Stimulated activated CD4-positive, alpha-beta T cell treated with anti-CD3 and anti-CD28 coated beads, TNF-alpha, amount 100 ng/mL, for 1 hour (primary cell): ENCODE measurements at places on chromosomes 7 and 10.

DNA sequence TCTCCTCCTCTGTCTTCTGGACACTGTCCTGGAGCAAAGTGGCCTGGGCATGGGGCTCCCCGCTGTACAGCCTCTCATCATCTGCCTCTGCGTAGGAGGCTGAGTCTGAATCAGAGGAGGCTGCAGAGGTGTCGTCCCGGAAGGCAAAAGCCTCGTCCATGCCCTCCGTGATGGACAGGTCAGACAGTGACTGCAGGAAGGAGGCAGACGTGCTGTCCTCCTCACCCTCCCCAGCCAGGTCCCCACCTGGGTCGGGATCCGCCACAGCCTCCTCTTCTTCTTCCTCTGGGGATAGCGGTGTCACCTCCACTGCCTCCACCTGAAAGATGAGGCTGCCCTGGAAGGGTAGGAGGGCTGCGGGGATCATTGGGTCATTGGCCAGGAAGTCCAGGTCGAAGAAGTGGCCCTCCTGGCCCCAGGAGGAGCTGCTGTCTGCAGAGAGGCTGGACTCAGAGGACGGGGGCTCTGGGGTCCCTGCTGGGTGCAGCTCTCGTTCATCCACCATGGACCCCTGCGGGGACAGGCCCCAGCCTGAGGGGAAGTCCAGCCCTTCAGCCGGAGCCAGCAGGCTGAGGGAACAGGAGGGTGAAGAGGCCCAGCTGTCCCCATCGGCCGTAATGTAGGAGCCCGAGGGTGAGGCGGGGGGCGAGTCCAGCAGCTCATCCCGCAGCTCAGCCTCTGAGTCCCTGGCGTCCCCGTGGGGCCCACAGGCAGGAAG, 3.7 kb downstream of the NACAD start:
- no peak for DNase-seq

GRCh38 chr10:74674927-74675326, 151.5 kb upstream of the KAT6B start:
- no peak for DNase-seq

DNA sequence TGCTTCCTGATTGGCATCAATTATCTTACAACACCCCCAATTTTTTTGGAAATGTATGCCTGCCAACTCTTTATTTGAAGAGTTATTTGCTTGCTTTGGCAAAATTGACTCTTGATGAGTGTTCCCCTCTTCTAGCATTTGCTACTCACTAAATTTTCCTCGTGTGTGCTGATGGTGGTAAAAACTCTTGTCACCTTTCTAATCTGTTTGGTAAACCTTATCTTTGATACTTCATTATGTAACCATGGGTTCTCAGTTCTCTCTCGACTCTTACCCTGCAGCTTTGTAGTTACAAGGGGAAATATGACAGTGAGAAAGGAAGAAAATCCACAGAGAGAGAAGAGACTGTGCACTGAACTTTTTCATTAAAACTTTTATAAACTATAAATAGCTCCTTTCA, 102.5 kb downstream of the CDK14 start:
- DNase-seq = no peak

DNA sequence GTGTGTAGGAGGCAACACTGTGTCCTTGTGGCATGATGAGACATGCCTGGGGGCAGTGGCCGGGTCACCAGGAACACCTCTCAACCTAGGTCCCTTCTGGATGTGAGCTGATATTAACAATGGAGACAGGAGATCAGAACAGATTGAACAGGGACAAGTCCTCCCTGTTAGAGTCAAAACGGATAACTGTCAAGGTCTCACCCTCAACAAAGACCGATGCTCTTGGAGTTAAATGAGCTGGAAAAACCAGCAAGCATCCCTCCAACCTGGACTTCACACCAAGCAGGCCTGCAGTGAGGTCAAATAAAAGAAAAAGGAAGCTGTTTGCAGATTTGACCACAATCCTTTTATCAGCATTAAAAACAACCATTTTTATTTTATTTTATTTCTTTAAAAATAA, 49.0 kb downstream of the SLIT1 start:
- DNase-seq = no peak

DNA sequence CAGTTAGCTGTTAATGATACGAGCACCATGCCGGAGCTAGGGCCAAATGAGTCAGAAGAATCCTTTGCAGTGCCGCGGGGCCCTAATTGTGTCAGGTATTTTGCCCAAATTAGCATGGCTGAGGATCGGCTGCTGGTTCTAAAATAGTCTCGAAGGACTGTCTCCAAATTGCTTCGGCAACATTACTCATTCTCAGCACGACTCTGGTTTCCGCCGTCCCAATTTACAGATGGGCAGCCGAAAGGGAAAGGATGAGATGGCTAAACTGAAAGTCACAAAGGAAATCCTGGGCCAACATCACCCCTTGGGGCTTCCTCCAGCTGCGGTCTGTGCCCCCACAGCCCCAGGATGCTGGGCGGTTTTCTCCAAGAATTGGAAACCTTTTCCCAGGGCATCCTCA, 351.4 kb downstream of the PAXIP1 start:
- DNase-seq = no peak

- no peak for DNase-seq
Measured at GRCh38 chr10:118458957-118459641, 117.0 kb upstream of the FAM204A start.

DNA sequence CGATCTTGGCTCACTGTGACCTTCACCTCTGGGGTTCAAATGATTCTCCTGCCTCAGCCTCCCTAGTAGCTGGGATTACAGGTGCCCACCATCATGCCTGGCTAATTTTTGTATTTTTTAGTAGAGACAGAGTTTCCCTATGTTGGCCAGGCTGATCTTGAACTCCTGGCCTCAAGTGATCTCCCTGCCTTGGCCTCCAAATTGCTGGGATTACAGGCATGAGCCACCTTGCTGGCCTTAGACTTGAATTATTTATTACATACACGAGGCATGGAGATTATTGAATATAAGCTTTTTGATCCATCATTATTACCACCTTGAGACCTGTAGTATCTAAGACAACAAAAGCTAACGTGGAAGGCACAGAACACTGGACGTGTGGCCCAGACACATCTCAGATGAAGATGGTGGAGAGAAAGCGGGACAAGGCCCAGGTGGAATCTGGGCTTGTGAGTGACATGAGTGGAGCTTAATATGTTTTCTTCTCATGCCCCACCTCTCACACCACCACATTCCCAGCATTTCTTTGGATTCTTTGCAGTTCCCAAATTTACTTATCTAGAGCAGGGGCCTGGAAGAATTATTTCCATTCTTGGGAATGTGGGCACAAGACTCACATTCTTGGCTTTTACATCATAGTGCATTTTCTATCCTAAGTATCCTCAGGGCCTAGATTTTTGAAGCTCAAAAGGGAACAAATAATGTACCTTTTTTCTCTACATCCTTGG, 76.6 kb downstream of the SUGCT start:
- DNase-seq = no peak

DNA sequence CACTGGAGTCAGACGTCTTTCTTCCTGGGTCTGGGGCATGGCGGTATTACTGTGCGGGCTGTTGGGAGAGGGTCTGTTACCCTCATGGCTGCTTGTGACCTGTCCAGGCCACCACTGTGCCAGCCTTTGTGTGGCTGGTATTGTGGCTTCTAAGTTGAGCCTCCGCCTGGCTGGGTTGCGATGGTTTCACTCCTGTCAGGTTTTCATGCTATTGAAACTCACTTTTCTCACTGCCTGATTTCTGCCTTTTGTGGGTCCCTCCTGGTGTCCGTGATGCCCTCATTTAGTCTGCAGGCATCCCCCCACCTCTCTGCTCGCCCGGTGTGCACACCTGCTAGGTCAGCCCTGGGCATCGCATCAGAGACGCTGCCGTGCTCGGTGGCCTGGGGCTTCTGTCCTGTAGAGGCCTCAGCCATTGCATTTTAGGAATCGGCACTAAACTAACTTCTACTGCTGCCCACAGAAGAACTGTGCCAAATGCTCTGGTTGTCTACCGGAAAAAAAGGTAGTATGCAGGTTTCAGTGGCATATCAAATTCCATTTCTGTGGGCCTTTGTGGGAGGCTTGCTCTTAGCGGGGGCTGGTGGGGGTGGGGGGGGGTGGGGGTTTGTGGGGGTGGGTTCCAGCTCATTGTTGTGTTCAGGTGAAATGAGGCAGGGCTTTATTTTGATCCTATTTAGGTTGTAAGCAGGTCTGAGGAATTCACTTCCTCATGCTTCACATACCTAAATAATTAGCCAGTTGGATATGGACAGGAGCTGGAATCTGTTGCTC, 64.3 kb downstream of the MGMT start:
- no peak for DNase-seq

DNA sequence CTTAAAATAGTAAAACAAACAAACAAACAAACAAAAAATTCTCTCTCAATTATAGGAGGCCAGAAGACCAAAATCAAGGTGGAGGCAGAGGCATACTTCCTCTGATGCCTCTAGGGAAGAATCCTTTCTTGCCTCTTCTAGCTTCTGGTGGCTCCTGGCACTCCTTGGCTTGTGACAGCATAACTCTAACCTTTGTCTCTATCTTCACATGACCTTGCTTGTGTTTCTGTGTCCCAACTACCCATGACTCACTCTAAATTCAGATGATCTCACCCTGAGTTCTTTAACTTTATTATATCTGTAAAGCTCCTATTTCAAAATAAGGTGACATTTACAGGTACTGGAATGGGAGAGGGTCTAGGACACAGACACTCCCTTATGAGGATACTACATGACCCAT, 88.3 kb upstream of the ANTXRL start:
- no peak for DNase-seq

DNA sequence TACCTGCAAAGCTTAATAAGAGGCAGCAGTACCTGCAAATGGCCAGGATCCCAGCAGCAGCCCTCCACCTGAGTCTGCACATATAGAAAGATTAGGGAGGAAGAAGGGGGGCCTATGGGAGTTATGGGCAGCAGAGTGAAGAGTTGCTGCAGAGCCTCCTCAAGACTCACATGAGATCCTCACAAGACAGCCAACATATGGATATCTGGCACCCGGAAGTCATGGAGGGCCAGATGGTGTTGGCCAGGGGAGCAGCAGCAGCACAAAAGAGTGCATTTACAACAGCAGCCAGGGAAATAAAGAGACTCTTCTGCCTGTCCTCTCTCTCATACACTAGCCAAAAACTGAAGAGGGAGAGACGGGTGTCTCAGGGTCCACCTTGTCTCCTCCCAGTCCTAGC, 4.0 kb upstream of the TAS2R40 start:
- no peak for DNase-seq

- no peak for DNase-seq
Measured at GRCh38 chr7:24959735-24960485, 20.1 kb downstream of the OSBPL3 start.

- no peak for DNase-seq
Measured at GRCh38 chr10:36555036-36555435, 570.4 kb upstream of the ANKRD30A start.

DNA sequence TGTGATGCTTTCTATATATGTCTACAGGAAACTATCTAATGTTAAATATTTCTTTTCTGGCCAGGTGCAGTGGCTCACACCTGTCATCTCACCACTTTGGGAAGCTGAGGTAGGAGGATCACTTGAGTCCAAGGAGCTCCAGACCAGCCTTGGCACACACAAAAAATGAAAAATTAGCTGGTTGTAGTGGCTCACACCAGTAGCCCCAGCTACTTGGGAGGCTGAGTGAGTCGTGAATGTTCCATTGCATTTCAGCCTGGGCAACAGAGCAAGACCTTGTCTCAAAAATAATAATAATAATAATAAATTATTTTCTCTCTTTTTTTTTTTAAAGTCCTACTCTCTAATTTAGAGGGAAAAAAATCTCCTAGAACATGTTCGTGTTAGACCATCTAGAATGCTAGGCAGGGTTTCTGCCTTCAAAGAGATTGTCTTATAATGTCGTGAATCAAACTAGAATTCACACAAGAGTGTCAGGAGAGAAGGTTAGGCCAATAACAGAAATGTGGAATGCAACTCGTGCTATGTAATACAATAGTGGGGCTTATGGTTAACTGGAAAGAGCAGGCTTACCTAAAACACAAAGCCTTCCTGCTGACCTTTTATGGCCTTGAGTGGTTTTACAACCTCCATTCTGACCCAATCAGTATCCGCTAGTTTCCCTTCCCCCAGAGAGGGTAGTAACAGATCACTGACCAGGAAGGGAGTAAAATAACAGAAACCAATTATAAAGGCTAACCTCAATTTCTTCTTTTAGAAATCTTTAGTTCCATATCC, 46.3 kb downstream of the MYOF start:
- no peak for DNase-seq
